Suppressor macrophage treated with lipopolysaccharide for 1 hour (primary cell): ENCODE measurements at places on chromosomes 2 and 18.

- peak; percentile 30 for DNase-seq
These were observed 52.6 kb downstream of the GNAL start for GRCh38 chr18:11741505-11742145.

GRCh38 chr2:167212014-167212648 lies 323.9 kb downstream of the XIRP2 start:
- DNase-seq, result peak; percentile 72

GRCh38 chr2:207401338-207401737 lies 128.4 kb upstream of the CREB1 start:
- no peak for DNase-seq

- DNase-seq, result no peak
These were observed 110.3 kb upstream of the ST6GAL2 start for GRCh38 chr2:106996171-106996769.

DNA sequence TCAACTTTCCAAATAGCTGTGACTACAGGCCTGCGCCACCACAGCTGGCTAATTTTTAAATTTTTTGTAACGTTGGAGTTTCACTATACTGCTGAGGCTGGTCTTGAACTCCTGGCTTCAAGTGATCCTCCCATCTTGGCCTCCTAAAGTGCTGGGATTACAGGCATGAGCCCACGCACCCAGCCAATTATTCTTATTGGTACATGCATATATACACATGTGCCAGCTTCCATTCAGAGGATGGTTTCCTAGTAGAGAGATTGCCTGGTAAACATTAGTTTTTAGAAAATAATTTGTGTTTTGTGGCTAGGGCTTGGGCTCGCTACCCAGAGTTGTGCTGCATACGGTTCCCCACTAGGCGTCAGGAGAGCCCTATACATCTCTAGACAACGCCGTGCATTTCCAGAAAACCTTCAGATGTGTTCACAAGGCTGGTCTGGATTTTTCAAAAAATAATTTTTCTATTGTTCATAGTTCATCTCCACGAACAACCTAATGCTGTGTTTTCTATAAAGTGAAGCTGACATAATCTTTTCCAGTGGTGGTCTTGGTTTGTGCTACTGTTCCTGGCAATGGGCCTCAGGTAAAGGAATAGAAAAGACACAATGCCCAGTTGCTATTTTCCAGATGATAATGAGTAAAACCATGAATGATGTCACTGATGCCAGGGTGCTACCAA lies 14.6 kb upstream of the AFG3L2 start:
- DNase-seq, result peak; percentile 77

DNA sequence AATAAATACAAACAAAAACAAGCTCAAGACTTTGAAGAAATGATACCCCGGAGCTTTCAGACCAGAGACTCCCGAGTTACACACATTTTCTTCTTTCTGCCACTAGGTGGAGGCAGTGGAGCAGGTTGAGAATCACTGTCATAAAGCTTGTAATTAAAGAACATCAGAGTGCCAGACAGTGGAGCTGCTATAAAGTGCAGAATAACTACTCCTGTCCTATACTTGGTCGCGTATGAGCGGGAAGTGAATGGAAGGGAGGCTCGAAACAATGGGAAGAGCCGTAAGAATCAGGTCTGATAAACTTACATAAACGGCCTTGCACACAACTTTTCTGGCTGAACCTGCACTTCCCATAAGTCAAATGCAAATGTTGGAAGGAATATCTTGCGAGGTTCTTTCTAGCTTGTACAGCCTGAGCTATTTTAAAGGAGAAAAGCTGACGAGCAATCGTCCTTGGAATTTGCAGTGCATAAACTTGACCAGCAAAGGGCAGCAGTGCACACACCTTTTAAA lies 189.0 kb downstream of the RPIA start:
- peak; percentile 79 for DNase-seq

GRCh38 chr2:101832114-101832513 lies 134.6 kb downstream of the MAP4K4 start:
- DNase-seq, result no peak

GRCh38 chr18:26460449-26461091 lies 87.8 kb downstream of the KCTD1 start:
- no peak for DNase-seq

GRCh38 chr2:216013080-216013909 lies at the start of gene MREG:
TSS of gene MREG (minus strand) at chr2:216013551. CDS start at chr2:216013327, 224 bp downstream.
- DNase-seq, result peak; percentile 96
